CD4-positive, alpha-beta T cell treated with Interleukin-15 for 4 hours (primary cell): ENCODE measurements at places on chromosomes 3 and 15.

DNA sequence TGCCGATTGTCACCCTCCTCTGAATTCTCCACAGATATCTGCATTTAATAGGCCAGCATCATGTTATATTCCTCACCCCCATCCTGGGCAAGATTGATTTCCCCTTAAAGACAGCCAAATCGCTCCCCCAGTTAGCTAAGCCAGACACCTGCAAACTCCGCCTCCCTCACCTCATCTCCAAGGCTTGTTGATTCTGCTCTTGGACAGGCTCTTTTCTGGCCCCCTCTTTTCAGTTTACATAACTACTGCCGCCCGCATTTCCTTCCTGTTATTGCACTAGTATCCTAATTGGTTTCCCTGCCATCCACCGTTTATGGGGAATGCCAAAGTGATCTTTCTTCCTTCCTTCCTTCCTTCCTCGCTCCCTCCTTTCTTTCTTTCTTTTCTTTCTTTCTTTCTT is 214.7 kb upstream of the MRPL3 start:
- no peak for DNase-seq

- no peak for DNase-seq
Observed at GRCh38 chr3:69339760-69340159, 46.1 kb downstream of the FRMD4B start.

DNA sequence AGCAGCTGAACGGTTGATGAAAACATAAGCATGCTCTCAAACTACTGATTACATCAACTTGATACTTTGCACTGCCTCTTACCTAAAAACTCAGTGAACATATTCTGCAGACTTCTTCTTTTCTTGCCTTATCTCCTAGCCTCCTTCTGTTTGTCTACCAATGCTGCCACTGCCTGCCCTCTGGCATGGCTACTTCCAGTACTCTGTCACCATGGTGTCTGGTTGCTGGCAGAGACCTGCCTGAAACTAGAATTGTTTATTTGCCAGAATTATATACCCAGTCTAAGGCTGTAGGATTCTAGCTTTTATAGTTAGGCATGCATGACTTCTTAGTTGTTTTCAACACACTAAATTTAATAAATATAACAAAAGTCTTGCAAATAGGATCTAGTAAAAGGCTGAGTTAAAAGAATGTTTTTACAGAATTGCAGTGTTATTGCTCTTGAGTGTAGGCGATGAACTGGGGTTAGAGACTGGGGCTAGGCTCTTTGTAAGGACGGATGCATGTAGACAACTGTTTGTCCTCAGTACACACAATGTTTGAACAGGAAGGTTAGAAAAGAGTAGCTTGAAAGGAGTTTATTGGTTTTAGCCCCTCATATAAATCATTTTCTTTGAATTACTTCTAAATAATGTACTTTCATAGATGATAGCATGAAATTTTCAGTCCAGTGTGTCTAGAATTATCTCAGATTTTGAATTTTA is 116.3 kb downstream of the KCNAB1 start:
- no peak for DNase-seq

GRCh38 chr15:85581495-85581894 is 201.1 kb downstream of the AKAP13 start:
- peak; percentile 47 for DNase-seq

GRCh38 chr15:60507596-60508424 is 28.9 kb upstream of the ICE2 start:
- DNase-seq = peak; percentile 82

GRCh38 chr15:56812221-56812620 is 78.9 kb upstream of the ZNF280D start:
- no peak for DNase-seq

DNA sequence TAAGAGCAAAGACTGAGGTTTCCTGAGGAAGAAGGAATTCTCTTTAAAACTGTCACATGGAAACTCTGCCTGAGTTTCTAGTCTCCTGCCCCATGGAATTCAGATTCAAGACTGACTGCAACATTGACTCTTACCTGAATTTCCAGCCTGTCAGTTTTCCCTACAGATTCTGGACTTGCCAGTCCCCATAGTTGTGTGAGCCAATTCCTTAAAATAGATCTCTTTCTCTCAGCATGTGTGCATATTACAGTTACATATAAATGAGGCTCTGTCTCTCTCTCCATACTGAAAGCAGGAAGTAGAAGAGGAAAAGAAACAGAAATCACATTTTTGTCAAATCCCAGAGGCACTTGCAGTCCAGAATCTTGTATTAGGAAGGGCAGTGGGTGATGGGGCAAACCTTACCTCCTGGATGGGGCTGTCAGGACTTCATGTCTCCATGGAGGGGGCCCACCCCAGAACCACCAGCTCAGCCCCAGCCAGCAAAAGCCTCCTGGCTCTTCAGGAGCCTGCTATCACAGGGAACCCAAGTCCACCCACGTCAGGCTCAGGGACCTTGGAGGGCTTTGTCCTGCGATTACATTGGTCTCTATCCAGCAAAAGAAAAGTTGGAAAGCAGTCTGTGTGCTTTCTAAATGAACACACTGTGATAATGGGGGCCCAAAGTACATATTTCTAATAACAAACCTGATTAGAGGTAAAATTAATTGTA is 18.8 kb upstream of the GOLGA8J start:
- no peak for DNase-seq

DNA sequence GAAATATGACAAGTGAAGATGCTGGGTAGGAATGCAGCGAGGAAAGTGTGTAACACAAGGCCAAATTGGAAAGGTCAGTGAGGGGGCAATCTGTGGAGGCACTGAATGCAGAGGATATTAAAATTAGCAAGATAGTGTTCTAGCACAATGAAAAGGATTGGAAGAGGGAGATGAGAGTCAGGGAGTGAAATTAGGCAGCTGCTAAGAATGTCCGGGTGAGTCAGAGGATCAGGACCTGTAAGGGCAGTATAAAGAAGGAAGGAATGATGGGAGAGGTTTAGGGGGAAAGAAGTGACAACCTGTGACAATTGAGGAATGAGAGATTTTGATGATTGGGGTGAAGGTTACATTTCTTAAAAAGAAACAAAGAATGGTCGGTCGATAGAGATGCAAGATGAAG is 103.5 kb downstream of the UBE3A start:
- DNase-seq = no peak

DNA sequence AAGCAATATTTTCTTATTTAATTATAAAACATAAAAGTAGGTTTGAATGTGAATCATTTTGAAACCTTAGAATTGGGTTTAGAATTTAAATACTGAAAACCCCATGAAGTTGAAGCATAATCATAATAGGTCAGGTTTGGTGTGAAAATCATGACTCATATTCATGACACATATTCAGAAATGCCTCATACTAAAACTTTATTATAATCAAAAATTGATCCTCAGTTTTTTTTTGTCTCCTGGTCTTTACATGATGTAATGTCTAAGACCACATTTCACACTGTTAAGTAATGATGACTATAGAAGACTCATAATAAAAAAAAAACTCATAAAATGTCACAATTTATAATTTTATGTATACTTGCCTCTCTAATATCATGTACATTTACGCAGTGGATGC is 190.4 kb downstream of the FOXP1 start:
- peak; percentile 54 for DNase-seq

DNA sequence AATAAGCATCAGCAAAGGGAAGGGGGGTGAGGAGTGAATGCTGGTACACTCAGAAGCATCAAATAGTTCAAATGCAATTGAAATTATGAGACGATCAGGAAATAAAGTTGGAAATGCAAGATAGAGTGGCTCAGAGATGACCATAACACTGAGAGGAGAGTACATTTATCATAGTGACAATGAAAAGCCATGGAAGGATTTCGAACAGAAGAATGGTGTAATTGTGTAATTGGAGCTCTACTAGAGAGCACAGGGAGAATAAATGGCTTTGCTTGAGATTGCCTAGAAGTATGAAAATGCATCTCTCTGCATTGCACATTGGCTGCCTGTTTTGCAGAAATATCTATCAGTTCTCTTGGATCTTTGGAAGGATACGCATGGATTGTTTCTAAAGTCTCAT is 163.3 kb downstream of the TP63 start:
- no peak for DNase-seq

GRCh38 chr3:29512641-29513040 is 231.8 kb downstream of the RBMS3 start:
- no peak for DNase-seq

- no peak for DNase-seq
Observed at GRCh38 chr3:68378631-68379030, 553.7 kb downstream of the TAFA4 start.

DNA sequence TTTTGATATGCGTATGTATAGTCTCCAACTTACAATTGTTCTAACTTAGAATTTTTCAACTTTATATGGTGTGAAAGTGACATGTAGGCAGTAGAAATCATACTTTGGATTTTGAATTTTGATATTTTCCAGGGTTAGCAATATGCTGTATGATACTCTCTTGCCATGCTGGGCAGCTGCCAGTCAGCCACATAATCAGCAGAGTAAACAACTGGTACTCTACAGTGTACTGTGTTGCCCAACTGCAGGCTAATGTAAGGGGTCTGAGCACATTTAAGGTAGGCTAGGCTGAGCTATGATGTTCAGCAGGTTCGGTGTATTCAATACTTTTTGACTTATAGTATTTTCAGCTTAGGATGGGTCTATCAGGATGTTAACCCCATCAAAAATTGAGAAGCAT is 52.0 kb upstream of the RYK start:
- no peak for DNase-seq

DNA sequence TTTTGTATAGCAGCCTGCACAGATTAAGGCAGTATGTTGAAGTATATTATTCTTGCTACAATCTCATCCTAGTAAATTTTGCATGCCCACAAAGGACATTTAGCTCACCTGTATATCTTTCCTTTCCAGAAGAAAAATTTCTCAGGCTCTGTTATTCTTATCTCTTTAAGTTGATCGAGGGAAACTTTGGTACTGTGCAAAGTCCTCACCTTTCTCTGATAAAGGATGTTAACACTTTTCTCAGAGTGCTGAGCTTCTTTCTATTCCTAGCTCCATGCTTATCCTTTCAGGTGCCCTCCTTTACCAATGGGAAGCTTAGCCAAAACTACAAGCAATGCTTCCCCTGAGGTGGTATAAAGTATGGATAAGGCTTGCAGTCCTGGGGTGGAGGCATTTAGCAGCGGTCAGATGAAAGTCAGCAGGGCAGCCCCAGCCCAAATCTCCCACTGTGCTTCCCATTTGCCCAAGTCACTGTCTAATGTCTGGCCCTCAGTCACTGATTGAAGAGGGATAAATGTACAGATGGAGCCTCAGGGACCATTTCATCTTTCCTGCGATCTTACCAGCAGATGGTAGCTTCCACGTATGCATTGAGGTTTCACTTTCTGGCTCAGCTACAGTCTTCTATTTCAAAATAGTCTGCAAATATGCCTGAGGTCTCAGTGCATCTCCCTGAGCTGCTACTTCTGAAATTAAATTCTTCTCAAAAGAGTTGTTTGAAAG is 127.8 kb upstream of the P2RY1 start:
- no peak for DNase-seq

DNA sequence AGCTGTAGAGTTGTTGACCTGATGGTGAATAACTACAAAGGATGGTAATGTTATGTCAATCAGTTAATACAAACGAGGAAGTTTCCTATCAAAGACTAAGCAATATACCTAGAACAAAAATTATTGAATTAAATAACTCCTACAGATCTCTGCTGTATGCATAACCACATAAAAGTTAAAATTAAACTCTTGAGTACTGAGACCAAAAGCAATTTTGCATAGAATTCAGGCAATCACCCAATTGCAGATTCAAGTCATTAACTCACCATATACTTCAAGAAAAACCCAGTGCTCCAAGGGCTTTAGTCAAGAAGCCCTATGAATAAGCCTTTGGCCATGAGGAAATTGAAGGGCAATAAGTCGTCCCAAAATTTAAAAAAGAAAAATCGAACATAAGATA is 518.8 kb downstream of the MECOM start:
- no peak for DNase-seq

- DNase-seq = no peak
Observed at GRCh38 chr15:45228931-45229330, 23.1 kb upstream of the SLC28A2 start.

DNA sequence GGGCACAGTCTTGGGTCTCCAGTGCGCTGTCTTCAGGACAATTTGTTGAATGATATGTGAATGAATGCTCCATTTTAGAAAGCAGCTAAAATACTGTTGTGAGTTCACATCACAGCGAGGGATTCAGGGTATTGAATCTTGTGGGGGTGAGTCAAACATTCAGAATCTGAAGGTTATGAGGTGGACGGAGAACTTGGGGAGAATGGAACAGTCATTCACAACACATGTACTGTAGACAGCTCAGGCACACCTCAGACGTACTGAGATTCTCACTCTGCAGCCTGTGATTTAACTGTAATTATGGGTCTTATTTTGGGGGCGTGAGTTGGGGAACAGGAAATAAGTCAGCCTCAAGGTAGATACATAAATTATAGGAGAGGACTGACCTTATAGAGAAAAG is 13.9 kb downstream of the CRYBG3 start:
- no peak for DNase-seq

DNA sequence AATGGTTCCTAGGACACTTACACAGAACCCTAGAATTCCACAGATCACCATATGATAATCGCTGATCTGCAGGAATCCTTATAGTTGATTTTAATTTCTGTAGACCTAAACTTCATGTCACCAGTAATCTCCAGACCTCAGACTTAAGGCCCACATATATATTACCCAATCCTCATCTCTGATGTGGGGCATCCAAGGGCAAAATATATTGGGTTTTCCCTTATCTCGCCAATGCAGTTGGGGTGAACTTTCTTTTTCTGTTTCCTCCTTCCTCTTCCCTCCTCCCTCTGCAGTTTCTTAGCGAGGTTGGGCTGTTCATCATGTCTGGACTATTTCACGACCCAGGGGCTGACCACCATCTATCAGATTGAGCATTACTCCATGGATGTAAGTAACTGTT is 230.2 kb downstream of the P3H2 start:
- no peak for DNase-seq

DNA sequence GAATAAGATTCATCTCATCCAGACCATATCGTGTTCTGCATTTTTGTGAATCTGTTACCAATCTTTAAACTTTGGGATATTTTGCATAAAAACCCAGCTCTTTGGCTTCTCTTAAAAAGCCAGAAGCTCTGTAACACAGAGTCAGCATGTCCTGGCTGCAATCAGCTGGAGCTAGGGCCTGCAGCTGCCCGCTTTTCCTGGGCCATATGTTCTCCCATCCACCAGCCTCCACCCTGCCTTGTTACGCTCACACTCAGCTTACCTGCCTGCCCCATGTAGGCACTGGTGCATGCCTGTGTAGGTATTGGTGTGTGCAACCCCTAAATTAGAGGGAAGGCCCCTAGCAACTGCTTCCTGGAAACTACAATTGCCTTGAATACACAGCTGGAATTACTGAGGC is 48.2 kb downstream of the CRYGS start:
- no peak for DNase-seq

DNA sequence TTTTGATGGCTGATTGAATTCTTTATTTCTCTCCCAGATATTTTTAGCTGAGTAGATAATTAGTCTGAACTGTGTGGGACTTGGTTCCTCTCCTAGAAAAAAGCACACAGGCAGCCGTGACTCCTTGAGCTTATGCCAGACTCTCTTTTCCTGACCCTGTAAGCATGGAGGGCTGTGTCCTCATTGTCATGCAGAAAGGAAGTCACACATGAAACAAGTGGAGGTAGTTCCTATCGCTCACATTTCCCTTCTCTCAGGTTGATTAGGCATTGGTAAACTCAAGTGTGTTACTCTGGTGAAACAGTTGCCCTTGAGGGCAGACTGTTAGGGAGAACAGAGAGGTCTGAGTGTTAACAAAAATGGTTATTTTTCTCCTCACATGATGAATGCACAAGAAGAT is 6.3 kb upstream of the RTP4 start:
- no peak for DNase-seq
